ENCODE measurements at places on chromosomes 13 and 19.

GRCh38 chr13:45333977-45334922 is 6.7 kb downstream of the TPT1 start:
- no peak for DNase-seq

DNA sequence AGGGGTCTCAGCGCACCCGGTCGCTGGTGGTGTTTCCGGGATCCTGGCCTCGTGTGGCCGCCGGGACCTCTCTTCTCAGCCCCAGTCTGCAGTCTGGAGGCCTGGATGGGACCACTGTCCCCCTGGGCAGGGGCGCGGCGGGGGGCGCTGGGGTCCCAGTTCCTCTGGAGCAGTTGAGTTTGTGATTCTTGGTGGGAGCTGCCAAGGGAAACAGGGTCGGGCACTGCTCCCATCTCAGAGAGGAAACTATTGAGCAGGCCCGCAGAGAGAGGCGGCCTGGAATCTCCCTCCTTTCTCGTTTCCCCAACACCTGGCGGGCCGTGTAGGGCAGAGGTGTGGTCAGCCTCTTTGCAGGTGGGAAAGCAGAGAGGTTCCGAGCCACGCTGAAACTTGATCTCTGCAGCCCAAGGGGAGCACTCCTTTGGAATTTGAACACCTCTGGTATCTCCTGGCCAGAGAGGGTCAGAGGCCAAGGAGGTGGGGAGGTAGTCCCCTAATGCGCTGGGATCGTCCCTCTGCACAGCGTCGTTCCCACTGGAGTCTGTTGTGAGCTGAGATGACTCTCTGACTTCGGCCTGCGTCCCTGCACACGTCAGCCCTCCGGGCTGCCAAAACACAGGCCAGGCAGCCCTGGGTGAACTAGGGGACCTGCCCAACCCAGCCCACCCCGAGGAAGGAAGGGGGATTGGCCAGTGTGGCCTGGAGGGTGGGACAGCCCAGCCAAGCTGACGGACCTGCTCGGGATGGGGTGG is 741 bp downstream of the PLEKHF1 start:
- no peak for DNase-seq

DNA sequence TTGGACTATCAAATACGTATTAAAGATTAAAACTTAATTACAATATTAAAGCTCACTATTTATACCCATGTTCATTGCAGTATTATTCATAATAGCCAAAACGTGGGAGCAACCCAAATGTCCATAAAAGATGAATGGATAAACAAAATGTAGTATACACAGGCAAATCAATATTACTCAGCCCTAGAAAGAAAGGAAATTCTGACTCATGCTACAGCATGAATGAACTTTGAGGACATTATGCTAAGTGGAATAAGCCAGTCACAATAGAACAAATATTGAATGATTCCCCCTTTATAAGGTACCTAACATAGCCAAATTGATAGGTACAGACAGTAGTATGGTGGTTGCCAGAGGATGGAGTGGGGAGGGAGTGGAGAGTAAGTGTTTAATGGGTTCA is 457.3 kb downstream of the FGF14 start:
- no peak for DNase-seq

DNA sequence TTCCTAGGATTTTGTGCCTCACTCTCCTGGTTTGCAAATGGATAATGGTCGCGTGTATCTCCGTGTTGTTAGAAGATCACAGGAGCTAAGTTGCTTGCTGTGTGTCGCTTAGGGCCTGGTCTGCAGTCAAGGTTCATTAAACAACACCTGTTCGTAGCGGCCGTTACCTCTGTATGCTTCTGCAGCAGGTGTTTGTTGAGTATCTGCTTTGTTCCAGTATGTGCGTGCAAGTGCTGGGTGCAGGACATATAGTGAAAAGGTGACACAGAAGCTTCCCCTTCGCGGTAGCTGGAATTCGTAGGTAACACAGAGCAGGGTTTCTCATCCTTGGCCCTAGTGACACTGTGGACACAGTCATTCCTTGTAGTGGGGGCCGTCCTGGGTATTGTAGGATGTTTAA is 5.4 kb downstream of the MED25 start:
- no peak for DNase-seq

DNA sequence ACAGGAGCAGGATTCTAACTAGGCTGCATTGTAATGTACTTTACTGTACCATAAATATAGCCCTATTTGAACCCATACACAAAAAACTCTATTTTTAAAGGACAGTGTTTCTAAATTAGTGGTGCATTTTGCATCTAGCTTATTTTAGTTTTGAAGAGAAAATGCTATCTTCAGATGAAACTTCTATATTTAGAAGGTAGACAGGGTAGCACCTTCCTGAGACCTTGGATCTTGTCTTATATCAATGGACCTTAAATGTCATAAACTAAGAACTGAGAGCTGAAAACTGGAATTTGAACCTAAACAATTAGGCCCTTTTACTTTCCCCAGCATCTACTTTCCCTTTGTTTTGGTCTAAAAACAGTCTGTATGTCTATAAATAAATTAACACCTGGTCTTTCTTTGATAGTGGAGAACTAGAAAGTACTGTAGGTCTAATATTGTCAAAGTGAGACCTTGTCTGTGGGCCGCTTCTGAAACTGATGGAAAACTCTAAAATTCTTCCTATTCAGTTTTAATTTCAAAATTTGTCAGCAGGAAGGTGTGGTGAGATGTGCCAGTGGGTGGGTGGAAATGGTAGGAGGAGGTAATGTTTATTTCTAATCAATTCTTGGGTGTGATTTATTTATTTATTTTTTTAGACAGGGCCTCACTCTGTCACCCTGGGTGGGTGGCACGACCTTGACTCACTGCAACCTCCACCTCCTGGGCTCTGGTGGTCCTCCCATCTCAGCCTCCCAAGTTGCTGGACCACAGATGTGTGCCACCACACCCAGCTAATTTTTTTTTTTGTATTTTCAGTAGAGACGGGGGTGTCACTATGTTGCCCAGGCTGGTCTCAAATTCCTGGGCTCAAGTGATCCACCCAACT is 10.1 kb downstream of the COG3 start:
- no peak for DNase-seq

DNA sequence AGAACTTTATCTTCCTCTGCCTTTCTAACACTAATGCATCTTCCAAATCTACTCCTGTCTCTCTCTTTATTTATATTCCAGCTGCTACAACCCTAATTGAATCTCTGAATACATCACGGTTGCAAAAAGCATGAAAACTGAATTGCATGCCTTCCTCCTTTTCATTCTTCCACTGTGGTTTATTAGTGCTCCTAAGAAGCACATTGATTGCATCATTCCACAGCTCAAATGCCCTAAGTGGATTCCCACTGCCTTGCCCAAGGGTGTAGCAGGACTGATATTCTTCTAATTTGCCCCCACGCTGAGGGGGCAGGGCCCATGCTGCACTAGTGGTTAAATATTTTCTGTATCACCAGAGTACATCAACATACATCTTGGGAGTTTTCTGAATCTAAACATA is 640.8 kb downstream of the EFNB2 start:
- no peak for DNase-seq

DNA sequence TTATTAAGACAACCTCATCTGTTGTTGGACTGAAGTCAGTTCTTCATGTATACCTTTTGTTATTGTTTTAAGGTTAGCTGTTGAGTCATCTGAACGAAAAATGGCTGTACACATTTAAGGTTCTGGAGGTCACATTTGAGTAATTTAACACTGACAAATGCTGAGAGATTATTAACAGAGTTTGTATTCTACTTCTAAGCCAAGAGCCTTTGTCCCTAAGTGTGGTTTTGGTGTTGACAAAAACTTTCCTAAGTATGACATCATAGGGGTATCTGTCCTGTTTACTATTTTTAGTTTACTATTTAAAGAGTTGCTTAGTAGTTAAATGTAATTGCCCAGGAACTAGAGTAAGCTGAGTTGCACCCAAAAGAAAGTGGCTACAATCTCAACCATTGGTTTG is 71.9 kb downstream of the CDK8 start:
- no peak for DNase-seq

GRCh38 chr19:30349131-30349730 is 23.0 kb upstream of the ZNF536 start:
- DNase-seq = no peak

GRCh38 chr13:47480951-47481350 is 520.1 kb downstream of the SUCLA2 start:
- no peak for DNase-seq

DNA sequence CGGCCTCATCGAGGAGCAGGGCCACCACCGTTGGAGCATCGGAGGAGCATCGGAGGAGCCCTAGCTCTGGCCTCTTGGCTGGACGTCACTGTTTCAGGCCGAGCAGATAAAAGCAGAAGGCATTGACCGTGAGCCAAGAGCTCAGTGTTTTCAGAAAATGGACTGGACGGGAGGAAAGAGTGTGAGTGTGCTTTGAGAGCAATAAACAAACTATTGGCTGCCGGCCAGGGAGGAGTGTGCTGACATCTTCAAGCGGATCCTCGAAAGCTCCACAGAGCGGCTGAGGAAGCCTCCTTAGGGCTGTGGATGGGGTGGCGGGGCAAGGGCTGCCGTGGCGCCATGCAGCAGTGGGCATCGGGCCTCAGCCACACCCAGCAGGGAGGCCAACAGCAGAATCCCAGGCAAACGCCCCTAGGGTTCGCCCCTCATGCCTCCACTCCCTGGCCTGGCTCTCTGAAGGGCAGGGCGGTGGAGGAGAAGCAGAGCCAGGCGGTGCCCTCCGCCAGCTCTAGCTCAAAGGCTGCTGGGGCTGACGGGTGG is 41.8 kb downstream of the IRS2 start:
- no peak for DNase-seq

- no peak for DNase-seq
Observed at GRCh38 chr19:18846862-18847548, 15.2 kb downstream of the UPF1 start.
